Panc1 (cell line): ENCODE measurements at places on chromosomes 16 and 17.

- H3K36me3 ChIP-seq = no peaks in the 10 kb centered on the region
- DNase-seq = no peak
- H3K27ac ChIP-seq = no peak overlapping the region
- H3K4me3 ChIP-seq = no peak overlapping the region
Observed at GRCh38 chr16:74431516-74431915, 10.2 kb upstream of the CLEC18B start.

GRCh38 chr16:21663889-21664647, at the start of gene OTOA:
TSS of gene OTOA (plus strand) at chr16:21663968. CDS start at chr16:21678515, 14,547 bp downstream.
- no peaks in the 10 kb centered on the region for H3K27me3 ChIP-seq
- no peak for DNase-seq
- H3K4me1 ChIP-seq = no peaks in the 10 kb centered on the region
- peak within 1 kb of the TSS; percentile 30; the same call in 1 of the 2 replicates for H3K4me3 ChIP-seq
- no peaks in the 10 kb centered on the region for H3K36me3 ChIP-seq

DNA sequence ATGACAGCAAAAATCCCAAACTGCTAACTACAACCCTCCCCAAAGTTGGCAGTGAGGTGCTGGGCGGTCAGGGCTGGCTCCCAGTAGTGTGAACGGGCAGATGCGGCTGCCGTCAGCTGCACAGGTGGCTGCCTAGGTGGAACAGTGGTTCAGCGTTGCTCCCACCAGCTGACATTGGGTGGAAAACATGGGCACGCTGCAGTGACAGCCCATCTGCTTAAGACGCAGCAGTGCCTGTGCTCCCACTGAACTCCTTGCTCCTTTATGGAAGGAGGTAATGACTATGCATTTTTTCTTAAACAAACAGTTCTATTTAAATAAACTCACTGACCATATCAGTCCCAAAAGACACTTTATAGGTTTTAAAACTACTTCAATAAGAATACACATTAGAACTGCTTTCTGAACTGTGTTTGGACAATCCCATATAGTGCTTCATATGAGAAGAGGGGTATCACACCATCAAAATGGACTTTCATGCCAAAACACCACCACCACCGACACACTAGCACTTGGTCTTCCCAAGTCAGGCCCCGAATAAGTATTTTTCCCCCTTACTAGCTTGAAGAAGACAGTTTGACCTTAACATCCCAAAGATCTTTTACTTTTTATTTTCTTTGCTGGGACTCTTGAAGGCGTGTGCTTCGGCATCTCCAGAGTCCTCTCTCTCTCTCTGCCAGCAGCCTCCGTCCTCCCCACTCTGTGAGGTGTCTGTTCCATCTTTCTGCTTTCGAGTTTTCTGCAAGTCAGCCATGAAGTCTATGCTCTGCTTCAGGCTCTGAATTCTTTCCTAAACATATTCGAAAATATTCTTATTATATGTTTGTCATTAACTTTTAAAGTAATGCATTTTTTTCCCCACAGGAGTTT, 34.4 kb downstream of the BRD7 start:
- peaks cover under 1% of the 10 kb centered on the region; the same call in 1 of the 2 replicates for H3K36me3 ChIP-seq
- no peaks in the 10 kb centered on the region for H3K27me3 ChIP-seq
- H3K4me3 ChIP-seq = no peak overlapping the region
- no peak for DNase-seq
- H3K4me1 ChIP-seq = no peaks in the 10 kb centered on the region
- no peak overlapping the region for H3K27ac ChIP-seq

- H3K4me3 ChIP-seq = no peak overlapping the region
- DNase-seq = no peak
- H3K27me3 ChIP-seq = no peaks in the 10 kb centered on the region
- no peak overlapping the region for H3K27ac ChIP-seq
- no peaks in the 10 kb centered on the region for H3K4me1 ChIP-seq
Observed at GRCh38 chr17:81150377-81151077, 14.8 kb upstream of the PVALEF start.

DNA sequence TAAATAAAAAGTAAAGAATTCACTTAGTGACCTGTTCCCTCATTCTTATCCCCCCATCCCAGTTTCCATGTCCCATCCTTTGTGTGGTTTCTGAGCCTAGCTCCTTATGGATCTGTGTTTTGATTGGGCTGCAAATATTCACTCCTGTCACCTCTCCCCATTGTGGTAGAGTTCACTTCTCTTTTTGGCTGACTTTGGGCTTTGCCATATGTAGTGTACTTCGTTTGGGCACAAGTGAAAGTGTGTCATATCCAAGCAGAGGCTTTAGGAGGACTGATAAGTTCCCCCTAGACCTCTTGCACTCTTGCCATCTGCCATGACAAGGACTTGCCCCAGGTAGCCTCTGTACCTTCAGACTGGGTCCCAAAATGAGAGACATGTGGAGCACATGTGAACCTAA, 13.0 kb upstream of the DHRS7B start:
- no peaks in the 10 kb centered on the region for H3K4me1 ChIP-seq
- no peaks in the 10 kb centered on the region for H3K36me3 ChIP-seq
- no peak for DNase-seq
- no peaks in the 10 kb centered on the region for H3K27me3 ChIP-seq

DNA sequence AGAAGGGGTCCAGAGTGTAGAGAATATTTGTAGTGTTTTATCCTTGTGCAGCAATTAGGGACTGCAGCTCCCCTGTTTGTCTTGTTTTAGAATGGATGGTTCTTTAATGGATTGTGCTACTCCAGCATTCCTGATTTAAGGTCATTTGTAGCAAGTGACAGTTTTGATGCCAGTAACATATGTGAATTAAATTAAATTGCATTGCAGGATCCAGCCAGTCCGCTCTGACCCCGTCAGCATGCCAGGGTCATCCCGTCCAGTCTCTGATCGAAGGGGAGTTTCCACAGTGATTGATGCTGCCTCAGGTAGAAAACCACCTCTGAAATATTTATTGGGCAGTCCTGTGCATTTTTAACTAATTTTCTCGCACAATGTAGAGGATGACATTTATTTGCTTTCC, 315.4 kb upstream of the TBX2 start:
- H3K4me3 ChIP-seq = no peak overlapping the region
- H3K36me3 ChIP-seq = no peaks in the 10 kb centered on the region

- no peak overlapping the region for H3K4me3 ChIP-seq
- DNase-seq = no peak
- H3K27me3 ChIP-seq = no peaks in the 10 kb centered on the region
- H3K36me3 ChIP-seq = no peaks in the 10 kb centered on the region
- H3K27ac ChIP-seq = no peak overlapping the region
Observed at GRCh38 chr17:27760069-27760885, 40.1 kb downstream of the NOS2 start.

DNA sequence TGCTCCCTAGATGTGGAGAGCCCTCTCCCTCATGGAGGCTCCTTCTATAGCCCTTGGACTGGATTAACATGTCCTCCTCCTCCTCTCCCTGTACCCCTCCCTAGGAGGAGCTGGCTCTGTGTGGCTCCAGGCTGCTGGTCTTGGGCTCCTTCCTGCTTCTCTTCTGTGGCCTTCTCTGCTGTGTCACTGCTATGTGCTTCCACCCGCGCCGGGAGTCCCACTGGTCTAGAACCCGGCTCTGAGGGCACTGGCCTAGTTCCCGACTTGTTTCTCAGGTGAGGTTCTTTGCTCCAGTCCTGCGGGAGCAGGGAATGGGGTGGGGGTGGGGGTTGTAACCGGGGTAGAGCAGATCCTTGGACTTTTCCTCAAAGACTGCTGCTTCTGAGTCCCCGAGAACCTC, 2.4 kb upstream of the TAOK2 start:
- no peak overlapping the region for H3K4me3 ChIP-seq
- H3K4me1 ChIP-seq = peaks cover 15% of the 10 kb centered on the region
- no peak for DNase-seq
- peaks cover 5% of the 10 kb centered on the region; the same call in 1 of the 2 replicates for H3K36me3 ChIP-seq
- no peak overlapping the region for H3K27ac ChIP-seq
- no peaks in the 10 kb centered on the region for H3K27me3 ChIP-seq

DNA sequence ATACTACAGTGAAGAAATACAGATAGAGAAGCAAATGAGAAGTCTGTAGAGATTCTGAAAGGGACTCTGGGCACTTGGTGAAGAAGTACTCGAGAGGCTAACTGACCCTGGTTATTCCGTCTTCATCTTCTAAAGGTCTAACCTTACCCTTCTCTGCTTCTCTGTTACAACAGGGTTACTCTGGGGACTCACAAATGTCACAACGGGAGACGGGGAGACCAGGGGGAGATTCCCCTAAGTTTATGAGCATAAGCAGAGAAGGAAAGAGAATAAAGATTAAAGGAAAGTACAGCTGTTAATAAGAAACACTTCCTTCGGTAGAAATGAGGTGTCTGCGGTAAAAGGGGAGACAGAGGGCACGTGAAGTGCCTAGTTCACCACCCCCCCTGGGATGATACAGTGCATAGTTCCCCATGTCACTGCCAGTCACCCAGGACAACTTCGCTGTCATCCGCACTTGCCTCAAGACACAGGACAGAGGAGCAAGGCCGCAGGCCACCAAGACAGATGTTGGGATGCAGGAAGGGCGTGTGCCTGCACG, 75.2 kb upstream of the TRAP1 start:
- no peaks in the 10 kb centered on the region for H3K27me3 ChIP-seq
- no peak overlapping the region for H3K4me3 ChIP-seq
- DNase-seq = no peak

DNA sequence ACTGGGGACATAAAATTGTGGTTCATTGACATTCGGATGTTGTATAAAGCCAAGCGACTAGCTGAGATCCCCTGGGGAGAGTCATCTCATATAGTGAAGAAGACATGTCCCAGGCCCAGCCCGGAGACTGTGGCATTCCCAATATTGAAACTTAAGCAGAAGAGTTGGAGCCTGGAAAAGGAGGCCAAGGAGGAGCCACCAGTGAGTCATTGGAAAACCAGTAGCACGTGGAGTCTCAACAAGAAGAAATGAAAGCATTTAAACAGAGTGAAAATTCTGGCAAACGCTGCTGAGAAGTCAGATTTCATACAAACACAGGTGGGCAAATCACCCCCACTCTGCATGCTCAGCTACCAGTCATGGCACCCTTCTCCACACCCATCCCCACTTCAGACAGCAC, 9.4 kb upstream of the ELAC2 start:
- no peak overlapping the region for H3K4me3 ChIP-seq
- no peaks in the 10 kb centered on the region for H3K27me3 ChIP-seq
- H3K4me1 ChIP-seq = no peaks in the 10 kb centered on the region
- no peak for DNase-seq
- H3K36me3 ChIP-seq = no peaks in the 10 kb centered on the region
- H3K27ac ChIP-seq = no peak overlapping the region

DNA sequence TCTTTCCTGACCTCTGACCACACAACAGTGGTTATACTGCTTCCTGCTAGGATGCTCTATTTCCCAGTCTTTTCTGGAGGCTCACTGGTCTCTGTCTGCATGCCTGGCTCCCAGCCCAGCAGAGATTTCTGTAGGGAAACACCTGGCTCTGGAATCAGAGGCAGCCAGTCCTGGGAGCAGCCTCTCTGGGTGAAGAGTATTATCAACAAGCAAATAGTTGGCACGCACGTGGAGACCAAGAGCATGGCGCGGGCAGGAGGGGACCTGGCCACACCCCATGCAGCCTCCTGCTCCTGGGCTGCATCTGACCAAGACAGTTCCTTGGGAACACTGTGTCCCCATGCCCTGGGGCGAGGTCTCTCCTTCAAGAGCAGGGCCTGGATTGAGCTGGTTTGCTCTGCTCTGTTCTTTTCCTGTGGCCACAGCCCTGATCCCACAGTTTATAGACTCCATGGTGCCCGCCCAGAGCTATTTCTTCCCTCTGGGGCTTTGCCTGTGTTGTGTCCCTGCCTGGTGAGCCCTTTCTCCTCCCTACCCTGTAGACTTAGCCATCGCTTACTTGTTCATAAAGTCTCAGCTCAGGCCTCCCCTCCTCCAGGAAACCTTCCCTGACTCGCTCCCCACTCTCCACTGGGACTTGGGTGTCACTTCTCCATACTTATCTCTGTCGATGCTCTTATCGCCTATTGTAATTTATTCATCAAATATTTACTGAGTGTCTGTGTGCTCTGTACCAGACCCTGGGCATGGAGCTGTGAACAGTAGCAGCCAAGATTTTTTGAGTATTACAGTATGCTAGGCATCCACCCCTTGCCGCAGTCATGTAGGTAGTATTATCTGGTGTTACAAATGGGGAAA, 60.6 kb downstream of the SCNN1B start:
- H3K27ac ChIP-seq = peak overlapping the region; percentile 72
- DNase-seq = no peak
- H3K27me3 ChIP-seq = no peaks in the 10 kb centered on the region
- peaks cover 18% of the 10 kb centered on the region for H3K4me1 ChIP-seq

DNA sequence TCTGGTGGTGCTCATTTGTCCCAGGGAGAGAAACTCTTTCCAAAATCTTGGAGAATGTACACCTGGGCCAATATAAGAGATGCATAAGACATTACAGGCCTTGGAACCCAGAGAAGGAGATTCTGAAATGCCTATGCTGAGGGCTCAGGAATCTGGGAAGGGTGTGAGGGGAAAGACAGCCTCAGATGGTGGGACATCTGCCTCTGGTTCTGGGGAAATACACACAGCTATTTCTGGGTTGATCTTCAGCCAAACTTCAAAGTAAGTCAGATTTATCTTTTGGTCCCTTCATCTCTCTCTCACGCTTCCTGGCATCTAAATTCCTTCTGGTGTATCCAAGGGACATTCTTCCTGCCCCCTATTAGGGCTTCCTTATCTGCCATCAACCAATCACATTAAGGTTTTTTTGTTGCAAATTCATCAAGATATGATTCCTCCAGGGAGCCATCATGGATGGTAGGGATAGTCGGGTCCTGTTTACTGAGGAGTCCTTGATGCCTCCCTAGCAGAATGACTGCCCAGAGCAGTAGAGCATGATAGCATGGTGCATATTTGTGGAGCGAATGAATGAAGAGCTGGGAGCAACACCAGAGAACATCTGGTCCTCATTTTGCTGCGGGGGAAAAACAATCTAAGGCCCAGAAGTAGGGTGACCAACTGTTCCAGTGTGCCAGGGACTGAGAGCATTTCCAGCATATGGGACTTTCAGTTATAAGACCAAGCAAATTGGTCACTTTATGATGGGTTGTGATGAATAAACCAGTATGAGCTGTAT, 35.7 kb upstream of the DYNLL2 start:
- H3K36me3 ChIP-seq = no peaks in the 10 kb centered on the region
- no peaks in the 10 kb centered on the region for H3K4me1 ChIP-seq
- H3K4me3 ChIP-seq = no peak overlapping the region
- DNase-seq = no peak
- 0 out of 2 replicates have a peak, but pooled peaks cover 2% of the 10 kb centered on the region for H3K27me3 ChIP-seq

DNA sequence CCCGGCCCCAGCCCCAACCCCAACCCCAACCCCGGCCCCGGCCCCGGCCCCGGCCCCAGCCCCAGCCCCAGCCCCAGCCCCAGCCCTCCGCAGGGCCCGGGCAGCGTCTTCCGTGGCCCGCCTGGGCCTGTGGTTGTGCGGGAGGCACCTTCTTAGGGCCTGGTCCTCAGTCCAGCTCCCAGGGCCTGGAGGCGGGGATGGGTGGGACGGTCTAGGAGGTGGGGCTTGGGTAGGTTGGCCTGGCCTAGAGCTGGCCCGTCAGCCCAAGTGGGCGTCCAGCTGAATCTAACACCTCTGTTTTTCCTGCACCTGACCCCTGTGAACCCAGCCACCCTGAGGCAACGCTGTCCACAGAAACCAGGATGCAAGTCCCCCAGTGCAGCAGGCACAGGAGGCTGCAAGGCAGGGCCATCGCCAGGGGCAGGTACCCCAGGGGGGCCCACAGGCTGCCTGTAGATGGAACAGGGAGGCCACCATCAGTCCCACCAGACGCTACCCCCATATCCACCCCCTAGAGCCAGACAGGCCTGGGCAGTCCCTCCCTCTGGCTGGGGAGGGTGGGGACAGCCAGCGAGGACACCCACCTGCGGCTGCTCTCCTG, 8.8 kb downstream of the MSLN start:
- H3K4me1 ChIP-seq = no peaks in the 10 kb centered on the region; the same call in 1 of the 2 replicates
- H3K27ac ChIP-seq = no peak overlapping the region
- no peaks in the 10 kb centered on the region for H3K27me3 ChIP-seq
